Stimulated activated CD8-positive, alpha-beta memory T cell treated with anti-CD3 and anti-CD28 coated beads, Interleukin-4, amount 100 ng/mL, for 1 hour (primary cell): ENCODE measurements at places on chromosomes 7 and 10.

DNA sequence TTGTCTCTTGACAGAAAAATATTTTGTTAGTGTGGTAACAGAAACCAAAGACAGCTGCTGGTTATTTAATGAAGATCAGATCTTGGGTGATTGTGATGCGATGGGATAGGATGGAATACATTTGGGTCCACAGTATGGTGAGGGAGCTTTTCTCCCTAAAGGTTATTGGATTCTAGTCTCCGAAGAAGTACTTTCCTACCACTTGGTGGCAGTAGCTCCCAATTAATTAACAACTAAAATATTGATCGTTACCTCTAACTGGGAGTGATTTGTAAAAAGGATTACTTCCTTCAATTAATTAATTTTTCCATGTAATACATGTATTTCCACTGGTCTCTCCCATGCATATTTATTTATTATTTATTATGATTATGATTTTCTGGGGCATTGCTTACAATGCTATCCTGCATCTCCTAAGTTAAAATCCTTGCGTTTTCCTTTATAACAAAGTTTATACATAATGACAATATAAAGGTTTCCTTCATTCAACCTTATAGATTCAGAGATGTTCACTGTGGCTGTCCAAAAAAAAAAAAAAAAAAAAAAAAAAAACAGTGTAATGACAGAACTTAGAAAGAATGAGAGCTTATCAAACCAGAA, 25.6 kb downstream of the TMEM196 start:
- DNase-seq = no peak

DNA sequence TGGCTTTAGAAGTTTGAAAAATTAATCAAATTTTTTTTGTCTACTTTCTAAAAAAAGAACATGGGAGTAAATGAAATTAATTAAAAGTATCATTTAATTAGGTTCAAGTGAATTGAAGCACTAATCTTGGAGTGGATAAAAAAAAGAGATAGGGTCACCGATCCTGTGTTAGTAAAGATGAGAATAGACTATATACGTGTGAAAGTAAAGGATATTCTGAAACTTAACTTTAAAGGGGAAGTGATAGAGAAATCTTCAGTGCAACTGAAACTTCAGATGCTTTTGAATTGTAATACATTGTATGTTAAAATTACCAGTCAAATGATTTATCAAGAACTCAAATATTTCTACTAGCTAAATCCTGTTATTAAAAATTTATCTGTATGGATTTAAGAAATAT, 4.8 kb downstream of the NHLRC2 start:
- DNase-seq = no peak

GRCh38 chr7:143878884-143879283, 23.1 kb downstream of the TCAF1 start:
- DNase-seq = no peak

DNA sequence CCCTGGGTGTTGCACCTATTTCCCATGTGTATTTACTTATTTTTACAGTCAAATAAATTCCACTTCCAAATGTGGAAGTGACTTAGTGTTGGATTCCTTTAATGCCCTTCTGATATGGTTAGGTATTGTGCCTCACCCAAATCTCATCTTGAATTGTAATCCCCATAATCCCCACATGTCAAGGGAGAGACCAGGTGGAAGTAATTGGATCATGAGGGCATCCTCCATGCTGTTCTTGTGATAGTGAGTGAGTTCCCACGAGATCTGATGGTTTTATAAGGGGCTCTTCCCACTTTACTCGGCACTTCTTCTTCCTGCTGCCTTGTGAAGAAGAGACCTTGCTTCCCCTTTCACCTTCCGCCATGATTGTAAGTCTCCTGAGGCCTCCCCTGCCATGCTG, 136.9 kb downstream of the SNX10 start:
- DNase-seq = no peak

GRCh38 chr7:111893190-111893589, 313.0 kb downstream of the DOCK4 start:
- no peak for DNase-seq

DNA sequence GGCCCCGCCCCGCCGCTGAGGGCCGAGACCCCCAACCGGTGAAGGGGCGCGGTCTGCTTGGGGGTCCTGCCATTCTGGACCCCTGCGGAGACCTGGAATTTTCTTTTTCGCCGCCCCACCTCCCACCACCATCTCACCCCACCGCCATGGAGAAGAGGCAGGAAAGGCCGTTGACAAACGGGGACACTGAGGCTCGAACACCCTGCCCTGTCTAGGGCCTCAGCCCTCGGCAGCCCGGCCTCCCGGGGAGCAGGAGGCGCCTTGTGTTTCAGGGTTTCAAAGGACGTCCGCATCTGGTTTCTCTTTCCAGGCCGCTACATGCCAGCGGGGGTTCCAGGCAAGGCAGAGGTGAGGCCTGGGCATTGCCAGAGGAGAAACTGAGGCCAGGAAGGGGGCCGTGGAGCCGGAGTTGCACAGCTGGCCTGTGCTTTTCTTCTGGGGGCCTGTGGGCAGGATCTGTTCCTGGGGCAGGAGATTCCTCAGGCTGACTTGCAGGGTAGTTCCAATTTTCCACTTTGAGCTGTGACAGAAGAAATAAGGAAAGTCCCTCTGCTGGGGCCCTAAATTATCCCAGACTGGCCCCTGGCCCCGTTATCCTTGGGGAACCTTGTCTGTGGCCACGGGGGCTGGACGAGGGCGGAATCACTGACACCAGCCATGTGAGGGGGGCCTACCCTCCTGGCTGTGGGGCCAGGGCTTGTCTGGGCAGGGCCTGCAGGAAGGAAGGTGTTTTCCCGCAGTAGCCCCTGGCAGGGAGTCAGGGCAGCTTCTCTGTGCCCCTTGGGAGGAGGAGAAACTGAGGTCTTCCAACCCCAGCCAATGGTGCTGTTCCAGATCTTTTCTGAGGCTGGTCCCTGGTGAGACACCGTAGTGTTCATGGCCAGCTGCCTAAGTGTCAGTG, 900 bp upstream of the MICALL2 start:
- DNase-seq = no peak

DNA sequence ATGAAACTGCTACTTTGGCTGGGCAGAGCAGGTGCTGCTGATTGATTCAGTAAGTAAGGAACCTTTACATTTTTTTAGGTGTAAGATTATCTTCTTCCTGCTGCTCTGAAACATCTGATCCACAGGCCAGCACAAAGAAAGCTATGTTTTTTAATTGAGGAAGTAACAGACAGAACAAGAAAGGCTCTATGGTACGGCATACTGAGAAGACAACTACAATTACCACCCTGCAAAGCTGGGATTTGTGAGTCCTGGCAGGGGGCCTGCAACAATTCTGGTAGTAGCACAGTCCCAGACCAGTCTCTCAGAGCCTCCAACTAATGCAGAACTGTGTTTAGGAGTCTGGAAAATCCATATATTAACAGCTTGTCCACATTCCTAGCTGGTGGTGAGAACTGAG, 103.0 kb upstream of the LRRTM3 start:
- no peak for DNase-seq

- DNase-seq = no peak
Observed at GRCh38 chr10:99788598-99789256, 6.3 kb downstream of the ABCC2 start.

GRCh38 chr10:113073549-113074189, 123.6 kb downstream of the TCF7L2 start:
- no peak for DNase-seq

GRCh38 chr10:58585435-58585834, 72.8 kb downstream of the BICC1 start:
- no peak for DNase-seq

DNA sequence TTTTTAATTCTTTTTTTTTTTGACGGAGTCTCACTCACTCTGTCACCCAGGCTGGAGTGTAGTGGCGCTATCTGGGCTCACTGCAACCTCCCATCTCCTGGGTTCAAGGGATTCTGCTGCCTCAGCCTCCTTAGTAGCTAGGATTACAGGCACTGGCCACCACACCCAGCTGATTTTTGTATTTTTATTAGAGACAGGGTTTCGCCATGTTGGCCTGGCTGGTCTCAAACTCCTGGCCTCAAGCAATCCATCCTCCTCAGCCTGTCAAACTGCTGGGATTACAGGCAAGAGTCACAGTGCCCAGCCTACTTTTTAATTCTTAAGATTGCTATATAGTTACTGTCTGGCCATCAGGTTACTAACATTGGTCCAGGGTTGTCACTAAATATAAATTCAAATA, 59.6 kb downstream of the ZNF277 start:
- no peak for DNase-seq
